H9 (cell line): ENCODE measurements at places on chromosomes 3 and 15.
A peak's percentile ranks its signal among the peaks of the same experiment; 100 is the strongest.

DNA sequence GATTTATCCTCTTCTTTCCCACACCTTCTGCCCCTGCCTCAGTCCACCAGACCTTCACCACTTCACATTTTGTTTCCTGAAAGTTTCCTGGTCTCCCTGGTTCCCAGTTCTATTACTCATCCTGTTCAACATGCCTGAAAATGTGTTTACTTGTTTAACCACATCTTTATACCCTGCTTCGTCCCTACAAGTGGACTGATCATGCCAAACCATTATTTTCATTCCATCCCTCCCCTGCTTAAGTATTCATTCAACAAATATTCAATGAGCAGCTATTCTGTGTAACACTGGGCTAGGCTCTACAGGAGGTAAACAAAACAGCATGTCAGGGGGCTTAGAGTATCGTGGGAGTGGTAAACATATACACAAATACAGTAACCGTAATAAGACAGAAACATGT lies 5.5 kb downstream of the MYO5A start:
- no peak for DNase-seq

DNA sequence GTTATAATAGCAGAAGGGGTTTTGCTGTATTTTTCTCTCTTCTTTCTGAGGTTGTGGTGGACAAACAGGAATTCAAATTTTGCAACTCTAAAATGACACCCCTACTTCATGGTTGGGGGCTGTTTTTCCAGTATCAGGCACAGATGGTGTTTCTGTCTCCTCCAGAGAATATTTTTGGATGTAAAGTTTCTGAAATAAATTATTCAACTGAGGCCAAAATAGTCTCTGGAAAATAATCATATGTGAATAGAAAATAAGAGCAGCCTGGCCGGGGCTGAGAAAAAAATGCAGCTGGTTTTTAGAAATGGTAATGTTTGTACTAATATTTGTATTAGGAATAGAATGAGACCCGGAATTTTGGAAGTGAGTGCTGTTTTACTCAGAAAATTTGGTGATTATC lies 121.3 kb upstream of the ADAMTS9 start:
- DNase-seq, result no peak

- no peak for DNase-seq
Measured at GRCh38 chr3:151386056-151386455, 1.5 kb upstream of the P2RY12 start.

DNA sequence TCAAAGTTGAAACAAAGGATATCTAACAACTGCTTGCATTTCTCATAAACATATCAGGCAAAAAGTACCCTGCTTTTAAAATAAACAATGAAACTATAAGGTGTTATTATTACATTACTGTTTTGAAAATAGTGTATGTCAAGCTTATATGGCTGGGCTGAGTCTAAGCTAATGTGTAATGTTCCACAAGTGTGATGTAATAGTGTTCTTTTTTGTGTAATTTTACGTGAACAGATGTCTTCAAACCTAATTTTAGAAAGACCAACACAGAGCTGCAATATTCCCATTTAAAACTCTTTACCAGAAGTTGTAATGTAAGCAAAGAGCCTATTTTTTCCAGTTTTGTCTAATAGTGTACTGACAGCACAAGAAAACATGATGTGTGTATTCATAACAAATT lies 34.0 kb downstream of the MINDY2 start:
- DNase-seq, result no peak

DNA sequence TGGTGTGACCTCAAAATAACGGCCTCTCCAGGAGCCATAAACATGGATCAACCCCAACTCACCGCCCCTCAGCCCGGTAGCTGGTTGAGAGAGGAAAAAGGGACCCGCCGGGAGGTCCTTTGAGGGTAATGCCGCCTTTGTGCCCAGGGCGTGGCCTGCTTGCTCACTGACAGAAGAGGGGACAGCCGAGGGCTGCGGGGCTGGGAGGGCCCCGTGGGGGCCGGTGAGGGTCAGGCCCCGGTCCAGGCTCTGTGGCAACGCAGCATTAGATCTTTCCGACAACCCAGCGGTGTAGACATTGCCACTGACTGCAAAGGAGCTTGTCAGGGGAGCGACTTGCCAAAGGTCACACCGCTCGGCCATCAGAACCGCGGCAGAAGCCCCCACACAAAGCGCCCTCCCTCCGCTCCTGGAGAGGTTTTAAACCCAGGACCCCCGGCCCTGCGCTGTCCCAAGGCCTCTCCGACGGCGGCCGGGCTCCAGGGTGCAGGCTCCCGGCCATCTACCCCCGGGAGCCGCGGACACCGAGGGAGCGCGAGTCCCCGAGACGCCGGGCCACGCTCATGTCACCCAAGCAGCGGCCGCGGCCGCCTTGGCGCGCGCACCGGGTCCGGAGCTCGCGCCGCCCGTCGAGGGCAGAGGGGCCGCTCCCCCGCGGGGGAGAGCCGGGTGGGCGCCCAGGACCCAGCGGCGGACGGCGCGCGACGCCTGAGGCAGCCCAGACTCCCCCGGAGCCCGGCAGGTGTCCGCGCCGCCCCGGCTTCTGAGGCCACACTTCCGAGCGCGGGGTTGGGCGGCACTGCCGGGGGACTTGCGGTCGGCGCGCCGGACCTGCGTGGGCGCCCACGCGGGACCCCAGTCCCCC lies 975 bp downstream of the PCSK6 start:
- no peak for DNase-seq

DNA sequence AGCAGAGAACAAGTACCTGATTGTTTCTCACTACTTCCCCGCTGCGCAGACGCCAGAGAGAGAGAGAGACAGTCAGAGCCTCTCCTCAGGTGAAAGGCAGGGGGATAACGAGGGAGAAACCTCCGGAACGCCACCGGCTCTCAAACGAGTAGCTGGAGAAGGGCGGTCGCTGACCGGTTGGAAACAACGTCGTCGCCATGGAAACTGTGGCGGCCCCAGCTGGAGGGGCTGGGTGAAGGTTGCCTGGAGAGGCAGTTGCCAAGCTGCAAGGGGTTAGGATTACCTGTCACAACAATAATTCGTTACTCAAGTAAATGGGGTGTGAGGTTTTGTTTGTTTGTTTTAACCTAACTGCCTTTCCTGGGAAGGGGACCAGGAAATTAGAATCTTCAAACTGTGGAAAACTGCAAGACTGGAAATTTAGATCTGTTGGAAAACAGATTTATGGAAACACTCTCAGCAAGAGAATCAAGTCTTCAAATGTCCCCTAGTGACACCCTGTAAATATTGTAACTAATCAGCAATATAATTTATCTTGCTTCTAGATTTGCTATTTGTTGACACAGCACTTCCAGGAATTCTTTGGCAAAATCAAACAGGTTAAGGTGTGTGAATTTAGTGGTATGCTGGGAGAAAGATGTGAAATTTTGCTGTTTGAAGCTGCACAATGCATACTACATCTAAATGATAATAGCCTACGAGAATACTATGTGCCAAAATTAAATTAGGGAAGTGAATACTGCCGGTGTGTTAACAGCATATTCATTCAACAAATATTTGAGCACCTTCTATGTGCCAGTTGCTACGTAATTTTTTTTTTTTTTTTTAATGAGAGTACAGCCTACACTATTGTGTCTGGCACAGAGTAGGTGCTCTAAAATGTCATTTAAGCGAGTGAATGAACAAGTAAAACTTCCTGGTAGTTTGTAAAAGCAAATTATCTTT lies at the start of gene DNAH12:
Gene DNAH12 (minus strand): TSS at position 164 of the 945 bp plus-strand sequence. CDS start 1,474 bp downstream, outside the sequence.
- DNase-seq, result peak; percentile 96
